ENCODE measurements at places on chromosomes 4 and X.

GRCh38 chr4:24770032-24770584 is 25.3 kb upstream of the SOD3 start:
- no peak for DNase-seq

DNA sequence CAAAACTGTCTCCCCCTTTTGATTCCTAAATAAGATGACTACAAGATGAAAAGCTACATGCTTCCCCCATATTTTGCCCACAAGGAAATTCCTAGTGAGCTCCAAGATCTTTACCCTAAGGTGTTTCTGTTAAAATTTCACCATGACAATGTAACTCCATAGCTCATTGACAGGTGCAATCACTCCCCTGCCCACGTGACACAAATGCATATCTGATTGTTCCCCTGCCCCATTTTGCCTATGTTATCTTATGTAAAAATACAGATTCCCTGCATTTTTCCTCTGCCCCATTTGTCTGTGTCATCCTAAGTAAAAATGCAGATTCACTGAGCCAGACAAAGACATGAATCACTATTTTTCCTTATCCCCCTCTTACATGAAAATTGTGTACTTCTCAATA is 66.7 kb downstream of the GPRASP3 start:
- no peak for DNase-seq

GRCh38 chr4:184347251-184348239 is 126.8 kb downstream of the IRF2 start:
- no peak for DNase-seq

- DNase-seq, result no peak
These were observed 159.9 kb downstream of the SCFD2 start for GRCh38 chr4:53205970-53206369.

GRCh38 chr4:143700046-143700415 is 444 bp downstream of the FREM3 start:
- no peak for DNase-seq

- no peak for DNase-seq
These were observed 156.8 kb upstream of the PSAPL1 start for GRCh38 chr4:7591409-7592053.

DNA sequence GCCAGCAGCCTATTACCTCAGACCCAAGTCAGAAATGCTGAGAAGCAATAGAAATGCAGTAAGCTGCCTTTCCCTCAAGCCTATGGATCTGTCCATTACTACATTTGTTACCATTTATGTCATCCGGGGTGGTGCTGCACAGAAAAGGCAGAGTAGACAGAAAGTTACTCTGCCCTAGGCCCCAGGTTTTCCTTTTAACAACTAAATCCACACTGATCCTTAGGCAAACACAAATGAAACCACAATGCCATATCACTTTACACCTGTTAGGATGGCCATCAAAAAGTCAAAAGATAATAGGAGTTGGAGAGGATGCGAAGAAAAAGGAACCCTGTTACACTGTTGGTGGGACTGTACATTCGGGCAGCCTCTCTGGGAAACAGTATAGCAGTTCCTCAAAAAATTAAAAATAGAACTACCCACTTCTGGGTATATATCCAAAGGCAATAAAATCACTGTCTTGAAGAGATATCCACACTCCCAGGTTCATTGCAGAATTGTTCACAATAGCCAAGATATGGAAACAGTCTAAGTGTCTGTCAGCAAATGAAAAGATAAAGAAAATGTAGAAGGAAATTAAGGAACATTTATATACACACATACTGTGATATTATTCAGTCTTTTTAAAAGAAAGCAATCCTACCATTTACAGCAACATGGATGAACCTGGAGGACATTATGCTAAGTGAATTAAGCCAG is 186.3 kb downstream of the NWD2 start:
- DNase-seq, result no peak

GRCh38 chrX:41055740-41056139 is 29.5 kb upstream of the USP9X start:
- no peak for DNase-seq

GRCh38 chr4:182736207-182736606 is 181.0 kb downstream of the DCTD start:
- no peak for DNase-seq

DNA sequence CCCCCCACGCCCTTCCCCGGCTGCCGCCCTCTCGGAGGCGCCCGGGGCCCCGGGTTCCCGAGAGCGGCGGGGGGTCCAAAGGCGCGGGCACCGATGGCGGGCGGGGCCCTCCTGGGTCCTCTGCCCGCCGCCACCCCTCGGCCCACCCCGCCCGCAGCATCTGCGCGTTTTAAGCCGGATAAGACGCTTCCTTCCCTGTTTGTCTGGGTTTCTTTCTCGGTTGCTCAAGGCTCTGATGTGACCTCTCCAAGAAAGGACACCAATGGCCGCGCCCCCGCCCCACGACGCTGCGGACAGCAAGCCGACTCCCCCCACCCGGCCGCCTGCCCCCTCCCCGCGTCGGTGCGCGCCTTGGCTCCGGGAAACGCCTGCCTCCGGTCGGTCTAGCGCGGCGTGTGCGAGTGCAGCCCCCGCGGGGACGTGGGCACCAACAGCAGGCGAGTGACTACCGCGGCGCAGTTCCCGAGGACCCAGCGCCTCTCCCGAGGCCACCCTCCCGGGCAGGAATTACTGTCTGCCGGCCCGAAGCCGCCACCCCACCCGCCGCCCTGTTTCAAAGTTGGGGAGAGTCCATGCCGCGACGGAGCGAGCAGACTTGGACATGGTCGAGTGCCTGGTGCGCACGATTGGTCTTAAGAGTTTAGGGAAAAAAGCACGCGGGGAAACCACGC is 21.1 kb upstream of the HMX1 start:
- DNase-seq, result no peak

- DNase-seq, result no peak
These were observed 1.3 kb downstream of the TBL1X start for GRCh38 chrX:9466124-9466495.

GRCh38 chrX:69068301-69069085 is 96.8 kb downstream of the PJA1 start:
- no peak for DNase-seq

GRCh38 chrX:39899856-39900776 is 197.6 kb downstream of the BCOR start:
- DNase-seq, result no peak

- DNase-seq, result no peak
These were observed 585 bp upstream of the SEC24D start for GRCh38 chr4:118836301-118837120.

DNA sequence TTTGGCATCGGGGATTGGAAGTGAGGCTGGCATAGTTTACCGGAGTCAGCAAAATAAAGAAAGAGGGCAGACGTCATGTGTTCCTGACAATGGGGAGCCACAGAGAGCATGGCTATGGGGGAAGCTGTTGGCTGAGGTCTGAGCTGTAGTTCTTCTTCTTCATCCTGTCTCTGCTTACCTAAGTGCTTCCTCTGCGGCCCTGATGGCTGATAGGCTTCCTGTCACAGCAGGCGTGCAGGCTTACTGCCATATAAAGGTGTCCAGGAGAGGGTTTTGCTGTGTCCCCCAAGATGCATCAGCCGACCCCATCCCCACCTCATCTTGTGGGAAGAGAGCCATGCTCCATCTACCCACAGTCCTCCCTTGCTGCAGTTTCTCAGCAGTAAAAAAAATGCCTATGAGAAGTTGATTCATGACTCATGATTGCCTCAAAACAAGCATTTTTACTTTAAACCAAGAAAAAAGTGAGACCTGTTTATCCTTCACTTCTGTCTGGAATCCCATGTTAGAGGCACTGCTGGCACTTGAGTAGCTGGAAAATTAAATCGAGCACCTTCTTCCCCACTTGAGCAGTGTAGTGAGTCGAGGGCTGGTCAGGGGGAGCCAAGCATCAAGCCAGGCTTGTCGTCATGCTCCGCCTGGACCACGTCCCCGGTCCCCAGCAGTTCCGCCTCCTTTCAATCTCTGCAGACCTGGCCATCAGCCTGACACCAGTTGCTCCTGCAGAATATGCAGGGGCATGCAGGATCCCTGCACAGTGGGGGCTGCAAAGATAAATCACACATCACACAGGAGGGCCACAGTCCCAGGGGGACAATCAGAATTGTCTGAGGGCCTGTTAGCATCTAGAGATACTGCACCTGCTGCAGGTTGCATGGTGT is 237.8 kb downstream of the EVC2 start:
- DNase-seq, result no peak

GRCh38 chrX:111881715-111882114 is 5.7 kb downstream of the TRPC5OS start:
- no peak for DNase-seq

- DNase-seq, result no peak
These were observed 46.6 kb downstream of the FAM193A start for GRCh38 chr4:2583092-2583491.

DNA sequence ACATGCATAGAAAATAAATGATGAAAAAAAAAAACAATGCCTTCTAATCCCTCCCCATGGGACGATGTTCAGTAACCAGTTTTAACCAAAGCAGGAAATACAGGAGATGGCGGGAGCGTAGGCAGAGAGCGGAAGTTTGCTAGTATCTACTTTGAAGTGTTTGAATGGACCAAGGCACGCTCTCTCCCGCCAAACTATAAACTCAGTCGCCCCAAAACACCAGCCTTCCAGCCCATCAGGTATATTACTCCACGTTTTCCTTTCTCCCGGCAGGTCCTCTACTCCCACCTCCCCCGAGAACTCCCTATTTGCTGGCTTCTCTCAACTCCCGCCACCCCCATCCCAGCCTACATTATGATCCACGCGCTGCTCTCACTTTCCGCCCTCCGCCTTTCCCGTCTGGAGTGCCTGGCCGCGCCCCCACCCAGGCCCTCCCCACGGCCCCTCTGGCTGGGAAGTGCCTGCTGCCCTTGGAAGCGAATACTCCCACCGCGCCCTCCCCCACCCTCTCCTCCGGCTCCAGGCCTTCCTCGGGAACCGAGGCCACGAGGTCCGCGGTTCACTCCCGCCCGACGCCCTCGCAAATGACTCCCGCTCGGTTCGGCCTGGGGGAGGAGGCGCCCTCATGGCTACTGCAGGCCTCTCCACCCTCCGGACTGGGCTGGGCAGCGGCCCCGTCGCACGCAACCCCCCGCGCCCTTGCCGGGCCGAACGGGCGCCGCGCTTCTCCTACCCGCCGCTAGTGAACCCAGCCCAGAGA is 723 bp downstream of the DHX15 start:
- DNase-seq, result peak; percentile 2

DNA sequence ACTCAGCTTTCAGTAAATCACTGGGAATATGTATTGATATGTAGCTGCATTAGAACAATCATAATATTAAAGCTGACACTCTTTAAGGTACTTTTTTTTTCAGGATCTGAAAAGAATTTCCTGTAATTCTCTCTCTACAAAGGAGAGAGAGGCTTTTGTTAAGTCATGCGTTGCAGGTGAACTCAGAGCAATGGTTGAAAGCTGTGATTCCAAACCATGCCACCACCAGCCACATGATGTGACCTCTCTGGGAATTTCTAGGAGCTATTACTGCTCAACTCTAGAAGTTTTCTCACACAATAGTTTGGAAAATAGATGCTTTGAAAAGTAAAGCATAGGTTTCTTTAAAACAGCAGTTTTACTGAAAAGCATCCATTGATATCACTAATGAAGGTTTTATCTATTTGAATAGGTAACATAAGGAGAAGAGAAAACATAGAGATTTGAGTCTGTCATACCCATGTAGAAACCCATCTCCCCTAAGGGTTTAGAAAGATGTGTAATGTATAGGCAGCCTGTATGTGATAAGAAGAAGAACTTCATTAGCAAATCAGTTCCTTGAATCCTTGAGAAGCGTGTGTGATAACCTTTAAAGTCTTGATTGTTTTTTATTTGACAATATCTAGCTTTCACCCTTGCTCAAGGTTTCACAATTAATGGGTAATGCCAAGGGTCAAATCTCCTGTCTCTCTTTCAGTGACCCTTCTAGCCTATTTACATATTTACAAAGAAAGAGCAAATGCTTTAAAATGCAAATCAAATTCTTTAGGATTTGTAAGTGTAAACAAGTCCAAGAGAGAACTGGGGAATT is 161.0 kb upstream of the ANKRD50 start:
- DNase-seq, result no peak

GRCh38 chr4:126895988-126896570 is 736.7 kb upstream of the INTU start:
- no peak for DNase-seq

GRCh38 chr4:145528601-145529000 is 46.9 kb downstream of the SMAD1 start:
- no peak for DNase-seq

GRCh38 chrX:68934922-68935321 is 106.1 kb downstream of the EFNB1 start:
- DNase-seq, result no peak

- DNase-seq, result no peak
These were observed 9.3 kb upstream of the ALG13 start for GRCh38 chrX:111671668-111672067.

DNA sequence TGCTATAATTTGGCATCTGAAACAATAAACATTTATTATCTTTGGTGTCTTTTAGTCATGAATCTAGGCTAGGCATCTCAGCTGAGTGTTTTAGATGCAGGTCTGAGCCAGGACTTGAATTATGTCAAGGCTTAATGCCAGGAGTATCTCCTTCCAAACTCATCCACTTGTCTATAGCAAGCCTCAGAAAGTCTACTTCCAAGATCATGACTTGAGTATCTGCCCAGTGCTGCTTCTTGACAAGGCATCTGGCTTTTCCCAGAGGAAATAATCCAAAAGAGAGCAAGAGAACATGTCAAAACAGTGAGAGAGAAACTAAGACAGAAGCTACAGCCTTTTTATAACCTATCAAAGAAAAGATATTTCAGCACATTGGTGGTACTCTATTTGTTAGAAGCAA is 1052.1 kb upstream of the PCDH10 start:
- DNase-seq, result no peak

GRCh38 chrX:445727-446126 is 59.0 kb upstream of the PPP2R3B start:
- DNase-seq, result no peak

GRCh38 chr4:109155682-109156283 is 146.7 kb downstream of the COL25A1 start:
- DNase-seq, result no peak

- no peak for DNase-seq
These were observed 527.4 kb downstream of the C4orf33 start for GRCh38 chr4:129623233-129623875.

GRCh38 chr4:115028682-115029410 is 84.6 kb downstream of the NDST4 start:
- no peak for DNase-seq

DNA sequence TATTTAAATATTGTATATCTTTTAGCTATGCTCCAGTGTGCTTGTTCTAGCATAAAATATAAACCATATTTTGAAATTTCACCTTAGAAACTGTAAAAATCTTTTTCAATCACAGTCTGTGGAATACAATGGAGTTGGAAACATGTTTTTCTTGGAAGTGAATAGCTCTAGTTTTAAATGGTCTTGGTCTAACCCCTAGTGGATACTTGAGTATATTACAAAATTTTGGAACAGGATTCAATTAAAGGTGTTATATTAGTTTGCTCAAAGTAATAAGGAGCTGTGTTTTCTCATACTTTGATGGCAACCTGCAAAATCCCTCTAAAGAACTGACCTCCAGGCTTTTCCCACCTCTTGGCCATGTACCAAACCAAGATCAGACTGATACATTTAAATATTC is 48.2 kb downstream of the STK26 start:
- DNase-seq, result no peak

DNA sequence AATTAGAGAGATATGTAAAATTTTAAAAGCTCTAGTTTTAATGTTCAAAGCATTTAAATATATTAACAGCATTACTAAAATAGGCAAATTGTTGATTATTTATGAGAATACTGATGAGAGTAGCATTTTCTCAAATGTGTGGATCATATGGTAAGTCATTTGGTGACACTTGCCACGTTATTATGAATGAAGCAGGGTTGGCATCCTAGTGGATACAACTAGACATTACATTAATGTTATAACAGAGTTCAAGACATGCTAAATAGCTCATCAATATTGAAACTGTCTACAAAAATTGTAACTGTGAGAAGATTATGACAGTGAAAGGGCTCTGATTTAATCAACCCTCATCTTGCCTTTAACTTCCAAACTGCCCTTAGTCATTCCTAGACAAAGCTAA is 171.1 kb downstream of the PDGFC start:
- no peak for DNase-seq

All from activated CD8-positive, alpha-beta memory T cell treated with anti-CD3 and anti-CD28 coated beads for 1 hour (primary cell).